Activated CD4-positive, alpha-beta T cell treated with anti-CD3 and anti-CD28 coated beads, Interleukin-10, Interleukin-2, amounts not matched to agents 100 ng/mL and 50 ng/mL, durations not matched to agents 16 hours and 8 hours (primary cell): ENCODE measurements at places on chromosomes 1 and 21.

DNA sequence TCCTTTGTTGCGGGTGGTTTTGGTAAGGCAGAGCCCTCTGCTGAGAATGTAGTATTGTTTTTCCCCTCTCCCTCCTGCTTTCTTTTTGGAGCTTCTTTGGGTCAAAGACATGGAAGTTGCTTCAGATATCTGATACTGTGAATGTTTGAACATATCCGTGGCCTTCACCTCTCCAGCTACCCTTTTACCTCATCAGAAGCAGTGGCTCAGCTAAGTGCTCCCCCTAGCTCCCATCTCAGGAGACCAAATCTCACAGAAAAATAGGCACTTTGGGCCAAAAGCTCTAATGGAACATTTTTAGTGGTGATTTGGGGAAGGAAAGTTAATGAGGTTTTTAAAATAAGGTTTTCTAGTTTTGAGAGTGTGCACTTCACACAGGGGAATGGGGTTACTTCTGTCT, 6.3 kb downstream of the TMEM200B start:
- no peak for DNase-seq

DNA sequence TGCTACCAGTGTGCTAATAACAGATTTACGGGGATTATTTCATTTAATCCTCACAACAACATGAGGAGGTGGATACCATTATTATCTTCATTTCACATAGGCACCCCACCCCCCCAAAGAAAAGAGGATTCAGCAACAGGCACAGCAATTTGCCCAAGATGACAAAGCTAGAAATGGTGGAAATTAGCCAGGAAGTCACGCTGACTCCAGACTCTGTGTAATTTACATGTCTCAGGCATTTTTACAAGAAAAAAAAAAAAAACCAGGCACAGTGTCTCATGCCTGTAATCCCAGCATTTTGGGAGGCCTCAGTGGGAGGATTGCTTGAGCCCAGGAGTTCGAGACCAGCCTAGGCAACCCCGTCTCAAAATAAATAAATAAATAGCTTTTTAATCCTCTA, 37.5 kb upstream of the PRDM2 start:
- no peak for DNase-seq

DNA sequence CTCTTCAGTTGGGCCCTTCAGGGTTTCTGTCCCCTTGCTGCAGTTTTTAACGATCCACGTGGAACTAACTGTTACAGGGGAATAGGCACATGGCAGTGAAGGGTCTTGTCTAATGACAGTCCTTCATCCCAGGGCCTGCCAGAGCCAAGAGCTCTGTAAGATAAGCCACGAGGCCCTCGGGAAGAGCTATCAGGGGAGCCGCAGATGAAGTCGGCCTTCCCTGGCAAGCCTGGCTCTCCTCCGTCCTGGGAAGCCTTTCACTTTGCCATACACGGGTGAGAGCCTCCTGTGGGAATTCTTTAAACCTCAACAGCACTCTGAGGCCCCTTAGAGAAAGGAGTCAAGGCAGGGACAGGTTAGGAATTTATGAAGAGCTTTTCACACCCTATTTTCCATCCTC, 29.0 kb downstream of the ACP6 start:
- no peak for DNase-seq

DNA sequence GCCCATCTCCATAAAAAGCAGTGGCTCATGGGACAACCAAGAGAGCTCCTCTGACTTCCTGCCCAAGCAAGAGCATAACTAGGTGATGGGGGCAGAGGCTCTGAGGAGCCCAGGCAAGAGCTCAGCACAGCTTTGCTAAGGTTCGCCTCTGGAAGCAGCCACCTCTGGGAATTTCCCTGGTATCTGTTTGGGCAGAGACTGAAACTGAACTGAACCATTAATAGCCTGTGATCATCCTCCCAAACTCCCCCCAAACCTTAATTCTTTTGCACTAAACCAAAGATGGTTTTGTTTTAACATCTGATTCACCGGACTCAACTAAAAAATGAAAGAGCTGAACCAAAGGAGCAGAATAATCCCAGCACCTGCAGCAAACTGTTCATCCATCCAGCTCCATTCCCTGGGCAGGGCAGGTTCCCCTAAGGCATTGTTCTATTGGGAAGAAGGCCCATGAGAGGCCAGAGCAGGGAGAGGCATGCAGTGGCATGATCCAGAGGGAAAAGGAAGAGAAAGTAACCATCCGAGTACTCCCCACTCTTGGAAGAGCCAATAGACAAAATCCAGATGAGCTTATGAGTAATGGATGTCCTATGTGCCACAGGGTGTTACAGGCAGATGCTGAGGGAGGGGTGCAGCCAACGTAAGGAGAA, 77.8 kb upstream of the KAZN start:
- DNase-seq, result no peak

GRCh38 chr21:46622226-46622625, 13.2 kb upstream of the PRMT2 start:
- DNase-seq, result peak; percentile 7

- DNase-seq, result peak; percentile 28
Observed at GRCh38 chr1:101025283-101025656, 314 bp downstream of the DPH5 start.

GRCh38 chr1:63668298-63668697, 75.1 kb downstream of the PGM1 start:
- DNase-seq, result peak; percentile 6

DNA sequence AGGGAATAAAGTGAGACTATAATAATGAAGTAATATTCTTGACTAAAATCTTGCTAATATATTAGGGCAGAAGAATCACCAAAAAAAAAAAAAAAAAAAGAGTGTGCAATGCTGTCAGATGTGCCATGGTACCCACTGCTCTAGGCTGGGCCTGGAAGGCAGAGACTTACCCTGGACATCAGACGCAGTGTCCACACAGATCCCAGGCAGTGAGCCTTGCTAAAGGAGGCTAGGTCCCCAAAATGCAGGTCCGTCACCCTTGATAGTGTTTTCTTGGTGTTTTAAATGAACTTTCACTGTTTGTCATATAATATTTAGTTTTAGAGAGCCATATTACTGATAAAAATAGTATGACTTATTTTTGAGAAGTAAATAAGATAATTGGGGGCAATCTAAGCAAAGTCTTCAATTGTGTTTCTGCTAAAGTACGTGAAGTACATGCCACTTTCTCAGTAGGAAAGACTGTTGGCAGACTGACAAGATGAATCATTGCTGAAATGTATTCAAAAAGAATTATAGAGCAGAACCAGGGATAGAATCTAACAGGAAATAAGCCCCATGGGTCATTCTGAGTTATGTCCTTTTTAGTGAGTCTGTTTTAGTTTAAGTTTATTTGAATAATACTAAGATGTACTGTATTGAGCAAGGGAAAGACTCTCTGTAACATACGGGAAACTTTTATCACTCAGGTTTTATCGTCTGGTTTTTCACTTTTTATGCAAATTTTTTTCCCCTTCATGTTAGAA, 74.6 kb upstream of the PDC start:
- DNase-seq, result no peak

DNA sequence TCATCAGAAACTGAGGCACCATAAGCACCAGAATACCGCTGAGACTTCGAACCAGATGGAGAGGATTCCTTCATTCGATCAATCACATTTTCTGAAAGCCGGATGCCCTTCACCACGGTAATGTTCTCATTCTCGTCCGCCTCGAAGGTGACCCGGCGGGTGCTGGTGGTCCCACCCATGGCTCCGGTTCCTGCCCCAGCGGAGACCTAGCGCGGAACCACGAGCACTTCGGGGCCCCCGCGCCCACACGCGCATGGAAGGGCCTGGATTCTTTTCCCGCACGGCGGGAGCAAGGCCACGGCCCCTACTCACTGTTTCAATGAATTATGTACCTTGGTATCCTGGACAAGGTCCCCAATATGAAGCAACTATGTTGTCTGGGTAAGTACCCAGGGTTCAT, 33.1 kb upstream of the WDTC1 start:
- no peak for DNase-seq

- DNase-seq, result no peak
Observed at GRCh38 chr1:54982739-54983138, 2.3 kb downstream of the TMEM61 start.

DNA sequence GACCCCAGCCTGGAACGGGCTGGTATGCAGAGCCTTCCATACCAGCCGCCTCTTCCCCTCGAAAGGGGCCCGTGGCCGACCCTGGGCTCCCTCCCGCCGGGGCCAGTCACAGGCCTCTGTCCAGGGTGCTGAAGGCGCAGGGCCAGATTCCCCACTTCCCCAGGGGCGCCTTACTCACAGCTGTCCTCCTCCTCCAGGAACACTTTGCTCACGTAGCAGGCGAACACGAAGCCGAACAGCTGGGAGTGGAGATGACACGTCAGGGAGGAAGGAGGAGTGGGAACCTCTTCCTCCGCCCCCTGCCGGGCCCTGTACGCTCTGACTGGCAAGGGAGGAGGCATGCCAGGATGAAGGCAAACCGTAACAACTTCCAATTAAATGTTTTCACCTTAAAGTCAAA, 57.3 kb downstream of the NKAIN1 start:
- DNase-seq, result peak; percentile 29

DNA sequence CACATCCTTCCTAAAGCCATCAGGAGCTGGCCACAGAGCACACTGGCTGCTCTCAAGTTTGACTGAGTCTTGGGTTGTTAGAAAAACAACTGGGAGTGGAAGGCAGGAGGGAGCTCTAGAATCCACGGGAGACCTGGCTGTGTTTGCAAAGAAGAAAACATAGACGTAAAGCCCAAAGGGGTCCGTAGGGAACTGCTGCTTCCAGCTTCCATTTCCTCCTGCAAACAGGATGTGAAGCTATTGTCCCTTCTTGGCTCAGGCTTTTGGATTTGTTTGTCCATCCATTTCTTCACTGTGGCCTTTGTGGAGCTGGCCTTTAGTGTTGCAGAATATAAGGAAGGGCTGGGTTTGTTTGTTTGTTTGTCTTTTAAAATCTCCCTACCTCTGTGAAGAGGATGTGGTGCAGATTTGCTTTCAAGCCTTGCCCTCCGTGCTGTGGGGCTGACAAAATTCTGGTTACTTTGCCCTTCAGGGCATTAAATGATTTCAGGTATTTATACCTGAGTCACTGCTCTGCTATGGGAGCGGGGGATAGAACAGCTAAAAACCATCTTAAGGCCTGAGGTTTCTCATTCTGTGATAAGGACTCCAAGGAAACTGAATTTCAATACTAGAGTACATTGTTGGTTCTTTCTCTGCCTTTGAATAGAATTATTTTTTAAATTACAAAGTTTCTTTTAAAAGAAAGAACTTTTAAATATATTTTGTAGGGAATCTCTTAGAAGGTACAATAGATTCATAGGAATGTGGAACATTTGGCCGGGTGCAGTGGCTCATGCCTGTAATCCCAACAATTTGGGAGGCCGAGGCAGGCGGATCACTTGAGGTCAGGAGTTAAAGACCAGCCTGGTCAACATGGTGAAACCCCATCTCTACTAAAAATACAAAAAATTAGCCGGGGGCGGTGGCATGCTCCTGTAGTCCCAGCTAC, 74.3 kb downstream of the MPZL1 start:
- DNase-seq, result no peak

DNA sequence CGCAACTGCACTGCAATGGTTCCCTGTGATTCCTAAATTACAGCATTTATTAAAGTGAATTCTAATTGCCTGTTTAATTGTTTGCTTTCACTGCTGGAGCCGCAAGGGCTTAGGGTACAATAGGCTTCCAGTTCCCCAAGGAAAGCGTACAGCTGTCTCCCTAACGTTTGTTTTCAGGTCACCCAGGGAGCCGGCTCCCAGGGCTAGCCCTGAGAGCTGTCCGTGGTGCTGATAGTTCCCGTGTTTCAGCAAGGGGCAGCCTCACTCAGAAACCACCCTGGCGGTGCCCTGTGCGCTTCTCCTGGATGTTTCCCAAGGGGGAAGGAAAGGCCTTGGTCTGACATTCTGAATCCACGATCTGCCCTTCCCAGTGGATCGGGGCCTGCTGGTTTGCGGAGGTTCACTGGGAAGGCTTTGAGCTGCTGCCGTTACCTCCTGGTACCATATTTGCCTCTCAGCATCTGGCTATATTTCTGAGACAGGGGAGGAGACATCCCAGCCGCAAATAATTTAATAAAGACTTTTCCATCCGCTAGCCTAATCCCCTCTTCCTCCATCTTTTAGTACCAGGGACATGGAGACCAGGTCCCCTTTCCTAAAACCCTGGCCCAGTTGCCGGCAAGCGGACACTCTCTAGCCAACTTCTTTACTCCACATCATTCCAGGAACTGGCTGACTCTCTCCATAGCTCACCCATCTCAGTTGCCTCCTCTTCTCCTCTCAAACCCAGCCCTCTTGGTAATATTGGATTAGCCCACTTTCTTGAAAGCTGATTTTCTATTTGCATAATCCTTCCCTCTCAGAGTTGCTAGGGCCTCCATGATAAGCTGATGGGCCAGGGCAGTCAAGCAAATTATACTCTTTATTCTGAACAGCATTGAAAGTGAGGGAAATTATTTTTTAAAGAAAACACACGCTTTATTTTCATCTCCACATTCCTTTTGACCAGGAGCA, 149.0 kb downstream of the IGSF21 start:
- peak; percentile 13 for DNase-seq

DNA sequence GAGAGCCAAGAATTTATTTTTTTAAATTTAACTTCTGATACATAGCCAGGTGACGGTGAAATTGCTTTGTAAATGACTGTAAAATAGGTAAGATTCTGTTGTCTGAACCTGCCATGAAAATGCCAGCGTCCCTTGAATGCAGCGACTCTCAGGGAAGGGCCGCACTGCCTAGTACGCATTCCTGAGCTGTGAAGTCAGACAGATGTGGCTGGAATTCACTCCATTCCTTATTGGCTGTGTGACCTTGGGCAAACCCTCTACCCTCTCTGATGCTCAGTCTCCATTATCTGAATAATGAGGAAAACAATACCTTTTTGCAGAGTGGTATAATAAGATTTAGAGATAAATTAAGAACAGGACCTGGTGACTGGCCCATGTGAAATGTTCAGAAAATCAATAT, 167.1 kb upstream of the DAB1 start:
- no peak for DNase-seq

GRCh38 chr1:160338580-160338979, 4.5 kb downstream of the COPA start:
- no peak for DNase-seq

- DNase-seq, result peak; percentile 31
Observed at GRCh38 chr1:6052543-6053205, 7.0 kb downstream of the KCNAB2 start.

- DNase-seq, result no peak
Observed at GRCh38 chr1:119978018-119978505, 81.7 kb upstream of the ADAM30 start.

GRCh38 chr21:31176080-31176551, 137.8 kb upstream of the KRTAP19-8 start:
- no peak for DNase-seq

- no peak for DNase-seq
Observed at GRCh38 chr1:201610858-201611257, 71.9 kb downstream of the NAV1 start.
